ENCODE measurements at places on chromosomes 13 and 19.

DNA sequence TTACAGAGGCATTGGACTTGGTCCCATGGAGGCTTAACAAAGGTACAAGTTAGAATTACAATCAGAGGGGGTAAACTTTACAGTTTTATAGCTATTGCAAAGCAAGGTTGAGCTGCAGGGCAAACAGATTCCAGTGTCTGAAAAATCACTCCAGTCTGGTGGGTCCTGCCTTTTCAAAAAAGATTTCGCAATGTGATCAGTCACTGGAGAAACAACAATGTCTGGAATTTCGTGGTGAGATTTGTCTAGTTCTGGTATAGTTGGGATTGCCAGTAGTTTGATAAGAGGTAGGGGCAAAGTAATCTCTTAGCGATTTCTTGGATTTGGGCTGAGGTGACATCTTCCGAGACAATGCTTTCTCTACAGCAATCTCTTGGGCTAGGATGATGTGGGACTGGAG lies 1198.2 kb upstream of the PCDH9 start:
- peak; percentile 1 for DNase-seq

DNA sequence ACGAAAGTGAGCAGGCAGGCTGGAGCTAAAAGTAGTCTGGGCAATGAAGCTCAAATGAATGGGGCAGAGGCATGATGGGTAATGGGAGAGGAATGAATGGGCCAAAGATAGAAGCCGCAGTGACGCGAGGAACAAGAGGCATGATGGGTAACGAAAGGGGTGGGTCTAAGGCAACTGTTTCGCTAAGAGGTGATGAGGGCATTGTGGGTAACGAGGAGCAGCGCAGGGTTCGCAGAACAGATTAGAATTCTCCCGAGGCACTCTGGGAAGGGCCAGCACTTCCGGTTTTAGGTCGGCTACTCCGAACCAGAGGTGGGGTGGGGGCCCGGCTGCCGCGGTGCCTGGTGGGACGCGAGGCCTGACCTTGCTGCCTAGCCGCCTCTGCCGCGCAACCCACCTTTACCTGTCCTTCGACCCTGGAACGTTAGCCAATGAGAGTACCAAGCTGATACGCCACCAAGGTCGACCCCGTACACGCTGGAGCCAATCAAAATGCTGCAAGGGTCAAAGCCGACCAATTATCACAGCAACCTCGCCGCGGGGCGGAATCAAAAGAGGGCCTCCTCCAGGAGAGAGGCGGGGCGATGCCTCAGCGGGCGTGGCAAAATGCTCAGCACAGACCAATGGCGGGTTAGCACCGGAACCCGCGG lies 563 bp upstream of the TOMM40 start:
- peak; percentile 98 for DNase-seq

DNA sequence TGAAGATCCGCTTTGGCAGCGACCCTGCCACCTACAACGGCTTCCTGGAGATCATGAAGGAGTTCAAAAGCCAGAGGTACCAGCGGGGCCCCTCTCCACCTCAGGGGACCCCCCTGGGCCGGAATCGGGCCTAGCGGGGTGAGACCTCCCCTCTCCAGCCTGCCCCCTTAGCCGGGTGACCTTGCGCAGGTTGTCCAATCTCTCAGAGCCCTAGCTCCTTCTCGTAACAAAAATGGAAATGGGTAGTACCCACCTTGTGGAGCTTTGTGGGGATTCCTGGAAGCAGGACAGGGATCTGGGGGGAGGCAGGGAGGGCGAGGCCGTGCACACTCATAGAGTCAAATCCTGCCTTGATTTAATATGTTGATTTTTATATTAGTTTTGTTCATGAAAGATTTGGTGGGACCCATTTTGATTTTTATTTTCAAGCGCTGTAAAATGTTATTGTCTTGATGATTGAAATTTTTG lies 658 bp downstream of the SIN3B start:
- no peak for DNase-seq

- no peak for DNase-seq
Observed at GRCh38 chr19:1769645-1769985, 16.3 kb downstream of the ONECUT3 start.

DNA sequence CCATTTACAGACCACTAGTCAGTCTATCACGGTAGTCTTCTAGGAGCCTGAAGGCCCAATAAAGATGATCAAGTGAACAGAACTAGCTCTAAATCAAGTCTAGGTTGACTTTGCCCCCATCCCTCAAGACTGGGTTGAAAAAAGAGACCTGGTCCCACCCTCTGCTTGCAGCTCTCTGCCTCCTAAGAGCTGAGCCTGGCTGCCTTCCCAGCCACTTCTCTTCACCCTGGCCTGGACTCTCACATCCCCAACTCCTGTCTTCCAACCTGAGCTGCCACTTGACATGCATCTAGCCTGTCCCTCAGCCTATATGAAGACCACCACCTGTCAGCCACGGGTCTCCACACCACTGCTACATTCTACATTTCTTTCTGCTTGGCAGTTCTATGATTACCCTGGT lies 99.6 kb downstream of the FOXO1 start:
- DNase-seq, result no peak

DNA sequence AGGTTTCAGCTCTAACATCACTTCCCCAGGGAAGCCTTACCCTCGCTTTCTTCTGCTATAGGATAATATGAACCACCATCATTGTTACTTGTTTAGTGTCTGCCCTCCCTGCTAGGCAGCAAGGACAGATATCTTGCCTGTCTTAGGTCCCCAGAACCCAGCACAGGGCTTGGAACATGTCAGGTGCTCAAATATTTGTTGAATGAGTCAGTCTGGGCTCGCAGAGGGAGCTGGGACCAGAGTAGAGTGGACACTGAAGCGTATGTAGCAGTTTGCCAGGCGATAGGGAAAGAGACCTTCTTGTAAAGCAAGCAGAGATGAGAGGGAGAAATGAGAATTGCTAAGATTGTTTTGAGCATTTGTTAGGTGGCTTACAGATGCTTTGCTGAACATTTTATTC lies 11.7 kb downstream of the BCKDHA start:
- peak; percentile 86 for DNase-seq

- no peak for DNase-seq
Observed at GRCh38 chr13:36959456-36960116, 39.5 kb upstream of the SMAD9 start.

- DNase-seq, result peak; percentile 52
Observed at GRCh38 chr13:114063545-114064449, 68.6 kb downstream of the RASA3 start.

- DNase-seq, result no peak
Observed at GRCh38 chr13:72620874-72621273, 106.6 kb downstream of the MZT1 start.

- DNase-seq, result peak; percentile 52
Observed at GRCh38 chr19:17394891-17395415, 957 bp upstream of the CCDC194 start.

DNA sequence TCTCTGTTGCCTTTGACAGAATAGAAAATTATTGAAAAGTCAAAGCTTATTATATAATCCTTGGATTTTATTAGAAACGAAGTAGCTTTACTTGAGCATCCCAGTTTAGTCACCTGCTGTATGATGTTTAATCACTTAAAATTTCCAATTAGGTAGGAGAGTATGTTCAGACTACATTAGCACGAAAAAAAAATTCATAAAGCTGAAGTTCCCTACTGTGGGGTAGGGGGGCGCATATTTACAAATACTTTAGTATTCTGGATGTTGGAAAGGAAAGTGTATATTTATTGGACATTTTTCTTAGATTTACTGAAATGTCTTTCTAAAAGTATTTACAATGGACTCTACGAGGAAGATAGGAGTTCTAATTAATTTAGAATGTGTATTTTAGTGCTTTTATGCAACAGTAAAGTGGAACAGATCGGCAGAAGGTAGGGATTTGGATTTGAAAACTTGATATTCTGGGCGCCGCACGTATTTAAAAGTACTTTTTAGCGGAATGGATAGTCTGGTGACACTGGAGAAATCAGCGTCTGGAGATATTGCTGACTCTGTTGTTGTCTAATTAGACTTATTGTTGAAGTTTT lies 1.9 kb downstream of the CDK8 start:
- no peak for DNase-seq

- no peak for DNase-seq
Observed at GRCh38 chr13:54884682-54885081, 1856.1 kb downstream of the OLFM4 start.

DNA sequence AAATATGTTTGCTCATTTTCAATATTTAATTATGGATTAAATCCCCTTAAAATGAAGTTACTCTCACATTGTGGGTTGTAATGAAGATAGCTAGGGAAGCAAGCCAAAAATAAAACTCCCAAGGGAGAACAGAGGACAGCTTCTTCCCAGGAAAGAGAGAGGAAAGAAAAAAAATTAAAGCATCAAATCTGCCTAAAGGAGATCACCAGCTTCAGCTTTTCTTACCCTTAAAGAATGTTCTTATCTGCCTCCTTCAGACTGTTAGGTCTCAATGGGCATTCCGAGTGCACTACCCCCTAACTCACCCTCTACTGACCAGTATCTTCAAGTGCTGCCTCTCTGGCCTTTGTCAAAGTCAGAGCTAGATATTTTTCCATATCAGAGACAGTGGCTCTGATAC lies 55.2 kb downstream of the XPO4 start:
- DNase-seq, result no peak

GRCh38 chr13:89940383-89940782 lies 1407.1 kb upstream of the MIR17HG start:
- no peak for DNase-seq

GRCh38 chr13:71621174-71622124 lies 245.6 kb downstream of the DACH1 start:
- DNase-seq, result no peak

DNA sequence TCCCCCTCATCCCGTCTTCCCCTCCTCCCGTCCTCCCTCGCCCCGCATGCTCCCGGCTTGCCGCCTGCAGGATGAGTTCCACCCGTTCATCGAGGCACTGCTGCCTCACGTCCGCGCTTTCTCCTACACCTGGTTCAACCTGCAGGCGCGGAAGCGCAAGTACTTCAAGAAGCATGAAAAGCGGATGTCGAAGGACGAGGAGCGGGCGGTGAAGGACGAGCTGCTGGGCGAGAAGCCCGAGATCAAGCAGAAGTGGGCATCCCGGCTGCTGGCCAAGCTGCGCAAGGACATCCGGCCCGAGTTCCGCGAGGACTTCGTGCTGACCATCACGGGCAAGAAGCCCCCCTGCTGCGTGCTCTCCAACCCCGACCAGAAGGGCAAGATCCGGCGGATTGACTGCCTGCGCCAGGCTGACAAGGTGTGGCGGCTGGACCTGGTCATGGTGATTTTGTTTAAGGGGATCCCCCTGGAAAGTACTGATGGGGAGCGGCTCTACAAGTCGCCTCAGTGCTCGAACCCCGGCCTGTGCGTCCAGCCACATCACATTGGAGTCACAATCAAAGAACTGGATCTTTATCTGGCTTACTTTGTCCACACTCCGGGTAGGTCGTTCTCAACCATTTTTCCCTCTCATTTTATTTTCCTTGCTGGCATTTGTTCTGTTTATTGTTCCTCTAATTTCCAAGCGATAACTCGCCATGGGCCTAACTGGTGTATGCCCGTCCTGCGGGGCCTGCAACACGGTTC lies 29.8 kb downstream of the NFIX start:
- no peak for DNase-seq

GRCh38 chr19:54379187-54379678 lies 14.5 kb upstream of the LAIR1 start:
- no peak for DNase-seq

- no peak for DNase-seq
Observed at GRCh38 chr13:50198508-50198907, 183.3 kb downstream of the KCNRG start.

GRCh38 chr13:101649488-101650126 lies 197.1 kb downstream of the ITGBL1 start:
- peak; percentile 20 for DNase-seq

- DNase-seq, result no peak
Observed at GRCh38 chr13:44410328-44410859, 36.8 kb downstream of the SERP2 start.

DNA sequence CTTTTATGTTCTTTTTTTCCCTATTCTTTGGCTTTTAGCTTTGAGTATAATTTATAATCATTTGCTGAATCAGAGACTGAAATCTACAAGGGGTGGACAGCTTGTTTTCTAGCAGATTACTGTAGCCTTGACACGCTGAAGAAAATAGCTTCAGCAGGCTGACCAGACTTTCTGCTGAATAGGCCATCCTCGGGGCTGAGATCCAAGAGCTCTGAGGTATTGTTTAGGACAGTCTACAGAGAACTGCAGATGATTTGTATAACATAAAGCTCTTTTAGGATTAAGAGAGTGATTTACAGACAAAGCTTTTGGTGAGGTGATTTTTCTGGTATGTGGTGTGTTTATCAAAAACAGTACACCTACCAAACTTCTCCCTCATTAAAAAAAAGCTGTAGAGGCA lies 16.8 kb downstream of the POLR1D start:
- no peak for DNase-seq

DNA sequence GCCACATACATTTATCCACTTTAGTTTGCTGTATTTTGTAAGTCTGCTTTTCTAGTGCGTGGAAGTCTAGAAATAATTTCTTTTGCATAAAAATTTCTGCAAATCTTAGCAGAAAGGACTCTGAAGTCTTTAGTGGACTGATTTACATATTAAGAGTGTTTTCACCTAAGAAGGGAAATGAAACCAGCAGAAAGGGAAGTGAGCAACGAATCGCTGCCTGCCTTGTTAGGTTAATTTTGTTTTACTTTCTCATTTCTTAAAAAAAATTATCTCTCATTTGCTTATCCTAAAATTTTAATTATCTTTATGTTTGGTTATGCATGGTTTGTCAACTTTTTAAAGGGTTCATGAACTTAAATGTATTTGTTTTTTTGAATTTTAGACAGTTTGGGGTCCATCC lies 767 bp upstream of the GPR18 start:
- DNase-seq, result no peak

- no peak for DNase-seq
Observed at GRCh38 chr19:372306-372890, 27.8 kb upstream of the MIER2 start.

GRCh38 chr19:35671818-35672217 lies 5.5 kb downstream of the UPK1A start:
- DNase-seq, result no peak
